Brain microvascular endothelial cell (primary cell): ENCODE measurements at places on chromosomes 3 and 15.

- DNase-seq, result no peak
These were observed 125.8 kb upstream of the MRPS22 start for GRCh38 chr3:139218046-139218445.

DNA sequence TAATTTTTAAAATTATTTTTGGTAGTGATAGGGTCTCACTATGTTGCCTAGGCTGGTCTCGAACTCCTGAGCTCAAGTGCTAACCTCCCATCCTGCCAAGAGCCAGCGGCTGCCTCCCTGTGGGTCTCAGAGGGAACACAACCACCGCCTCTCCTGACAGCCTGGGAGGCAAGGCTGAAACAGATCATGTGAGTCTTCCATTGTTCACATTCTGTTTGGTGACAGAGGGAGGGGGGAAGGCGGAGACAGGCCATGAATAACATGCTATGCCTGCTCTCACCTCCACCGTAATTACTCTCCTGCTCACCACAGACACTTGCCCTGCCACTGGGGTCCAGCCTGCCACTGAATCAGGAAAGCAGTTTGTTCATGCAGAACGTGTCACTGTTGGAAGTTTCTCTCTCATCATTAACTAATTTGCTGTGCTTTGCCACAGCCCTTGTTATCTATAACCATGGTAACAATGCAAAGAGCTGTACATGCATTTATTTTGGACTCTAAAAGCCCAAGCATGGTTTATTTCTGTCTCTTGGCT, 78.4 kb upstream of the RASGRF1 start:
- peak; percentile 17 for DNase-seq

- no peak for DNase-seq
These were observed 62.8 kb downstream of the ISG20 start for GRCh38 chr15:88701561-88702095.

DNA sequence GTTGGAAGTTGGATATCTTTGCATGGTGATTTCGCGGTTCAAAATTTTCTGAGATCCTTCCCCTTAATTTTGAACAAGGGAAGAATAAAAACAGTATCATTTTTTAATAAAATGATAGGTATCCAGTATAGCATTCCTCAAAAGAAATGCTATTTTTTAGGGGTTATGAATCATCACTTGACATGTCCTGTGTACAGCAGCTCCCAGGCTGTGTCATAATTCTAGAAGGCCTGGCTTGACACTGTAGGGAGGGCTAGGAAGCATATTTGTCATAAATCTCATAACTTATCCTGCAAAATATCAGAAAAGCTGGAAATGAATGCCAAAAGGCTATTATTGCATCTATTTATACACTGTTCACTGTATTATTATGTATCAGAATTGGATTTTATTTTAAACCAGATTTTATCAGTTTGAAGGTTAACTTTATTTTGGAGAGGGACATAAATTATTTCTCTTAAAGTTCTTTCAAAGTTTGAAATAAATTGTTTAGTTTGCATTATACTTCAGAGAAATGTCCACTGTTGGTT, 539.1 kb upstream of the ROBO2 start:
- DNase-seq, result peak; percentile 53

GRCh38 chr3:30538791-30539190, 67.6 kb upstream of the TGFBR2 start:
- DNase-seq, result peak; percentile 70

DNA sequence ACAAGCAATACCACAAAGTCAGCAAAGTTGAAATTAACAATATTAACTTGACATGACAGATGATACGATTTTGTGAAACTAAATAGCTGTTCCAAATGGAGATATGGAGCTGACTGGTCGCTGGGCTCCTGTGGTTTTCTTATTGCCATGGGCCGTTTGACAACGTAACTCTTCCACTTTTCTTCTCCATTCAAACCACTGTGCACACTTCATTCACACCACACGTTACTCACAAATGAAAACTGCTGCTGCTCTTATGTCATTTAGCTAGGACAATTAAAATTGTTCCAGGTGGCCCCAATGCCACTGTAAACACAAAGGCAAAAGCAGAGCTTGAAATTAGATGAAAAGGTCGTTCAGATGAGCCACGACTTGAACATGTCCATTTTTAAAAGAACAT, 94.0 kb upstream of the VGLL4 start:
- DNase-seq, result no peak

- no peak for DNase-seq
These were observed 220.1 kb downstream of the MCTP2 start for GRCh38 chr15:94451466-94451865.

DNA sequence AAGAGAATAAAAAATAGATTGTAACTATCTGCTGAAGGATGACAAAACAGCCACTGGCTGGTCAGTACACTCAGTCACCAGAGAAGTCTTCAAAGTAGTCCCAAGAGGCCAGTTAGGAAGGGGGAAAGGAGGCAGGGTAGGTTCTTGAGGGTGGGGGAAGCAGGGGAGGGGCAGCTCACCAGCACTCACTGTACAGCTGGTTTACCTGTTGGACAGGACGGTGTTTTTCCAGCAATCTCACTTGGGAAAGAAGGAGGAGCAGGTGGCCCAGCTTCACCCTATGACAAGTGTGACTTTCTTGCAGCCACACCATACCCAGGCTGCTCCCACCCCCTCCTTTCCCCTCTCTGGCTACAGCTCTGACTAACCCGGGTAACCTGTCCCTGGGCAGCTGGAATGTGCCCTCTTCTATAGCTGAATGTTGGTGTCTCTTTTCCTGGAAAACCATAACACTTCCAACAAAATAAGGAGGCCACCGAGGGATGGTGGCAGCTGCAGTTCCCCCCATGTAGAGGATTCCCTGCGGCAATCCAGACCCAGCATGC, 203.4 kb upstream of the NSMCE3 start:
- no peak for DNase-seq

GRCh38 chr15:100334015-100334414, 7.8 kb downstream of the ADAMTS17 start:
- DNase-seq, result no peak

GRCh38 chr15:48371961-48372360, 40.7 kb downstream of the DUT start:
- no peak for DNase-seq

GRCh38 chr3:63405882-63406281, 127.8 kb downstream of the SYNPR start:
- no peak for DNase-seq

DNA sequence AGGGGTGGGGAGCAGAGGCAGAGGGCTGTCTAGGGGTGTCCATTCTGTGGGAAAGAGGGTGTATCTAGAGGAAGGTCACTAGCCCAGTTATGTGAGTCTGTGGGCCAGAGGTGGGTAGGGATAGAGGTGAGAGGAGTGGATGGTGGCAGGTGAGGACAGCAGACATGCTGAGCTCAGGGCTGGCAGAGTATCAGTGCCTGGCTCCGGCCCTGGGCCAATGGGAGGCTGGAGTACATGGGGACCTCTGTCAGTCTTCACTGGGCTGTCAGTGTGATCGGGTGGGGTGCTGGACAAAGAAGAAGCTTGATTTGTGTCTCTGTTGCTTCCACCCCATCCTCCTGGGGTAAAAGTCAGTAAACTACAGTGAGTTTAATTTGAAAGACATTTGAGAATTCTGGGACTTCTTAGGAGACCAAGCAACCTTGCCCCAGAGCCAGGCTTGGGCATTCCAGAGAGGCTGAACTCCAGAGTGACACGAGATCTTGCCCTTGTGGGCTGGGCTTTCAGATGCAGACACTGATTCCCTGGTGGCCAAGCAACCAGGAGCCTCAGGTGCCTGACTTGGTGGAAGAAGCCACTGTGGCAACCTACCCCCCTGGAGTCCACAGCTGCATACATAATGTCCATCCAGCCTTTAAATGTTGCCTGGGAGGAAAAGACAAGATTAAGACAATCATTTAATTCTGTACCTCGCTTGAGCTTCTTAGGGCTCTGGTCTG, 60.7 kb downstream of the EXOG start:
- no peak for DNase-seq

DNA sequence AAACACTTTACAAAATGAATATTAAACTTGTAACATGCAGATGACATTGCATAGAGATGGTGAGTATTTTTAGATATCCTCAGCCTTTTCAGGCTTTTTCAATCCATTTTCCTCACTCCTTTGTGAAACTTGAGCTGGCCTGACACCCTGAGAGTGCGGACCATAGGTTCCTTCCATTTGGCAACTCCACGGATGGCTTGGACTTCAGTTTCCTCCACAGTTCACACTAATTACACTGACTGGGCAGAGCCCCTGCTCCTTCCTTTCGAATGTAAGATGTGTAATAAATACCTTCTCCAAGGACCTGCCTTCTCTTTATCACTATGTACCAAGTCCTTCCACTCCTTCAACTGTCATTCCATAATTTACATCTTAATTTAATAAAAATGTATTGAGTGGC, 141.7 kb upstream of the LRIG1 start:
- DNase-seq, result no peak

- DNase-seq, result no peak
These were observed 117.9 kb upstream of the SPATA12 start for GRCh38 chr3:56942523-56942922.

- no peak for DNase-seq
These were observed 717.5 kb downstream of the AGBL1 start for GRCh38 chr15:86797135-86797534.

DNA sequence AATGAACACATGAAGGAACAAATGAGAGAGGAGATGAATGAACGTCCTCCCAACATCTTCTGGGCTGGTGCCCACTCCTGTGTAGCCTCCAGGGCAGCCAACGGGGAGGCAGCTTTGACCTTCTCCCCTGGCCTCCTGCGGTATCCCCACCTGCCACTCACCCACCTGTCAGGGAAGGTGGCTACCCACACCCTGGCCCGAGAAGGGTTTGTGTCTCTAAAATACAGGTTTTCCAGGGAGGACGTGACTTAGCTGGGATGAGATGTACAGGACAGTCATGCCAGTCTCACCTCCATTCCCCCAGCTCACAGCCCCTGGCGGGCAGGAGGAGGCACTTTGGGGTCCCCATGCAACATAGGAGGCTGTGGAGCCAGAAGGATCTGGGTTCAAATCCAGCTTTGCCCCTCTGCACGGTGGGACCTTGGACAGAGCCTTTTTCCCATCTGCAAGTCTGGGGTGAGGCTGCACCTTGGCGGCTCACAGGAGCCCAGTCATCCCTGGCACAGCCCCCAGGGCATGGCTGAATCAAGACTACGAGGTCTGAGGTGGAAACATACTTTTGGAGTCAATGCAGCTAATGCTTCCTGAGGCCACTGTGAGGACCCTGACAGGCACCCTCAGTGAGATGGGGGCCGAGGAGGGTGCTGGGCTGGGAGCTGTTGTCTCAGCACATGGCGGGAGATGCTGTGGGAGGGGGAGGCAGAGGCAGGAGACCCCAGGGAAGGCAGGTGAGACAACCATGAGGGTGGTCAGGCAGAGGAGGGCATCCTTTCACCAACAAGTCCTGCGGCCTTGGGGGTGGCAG, 11.1 kb upstream of the PLXND1 start:
- DNase-seq, result no peak

GRCh38 chr15:25054329-25054728, 99.5 kb downstream of the SNRPN start:
- DNase-seq, result no peak

GRCh38 chr3:180646187-180646790, 33.0 kb downstream of the CCDC39 start:
- DNase-seq, result no peak

DNA sequence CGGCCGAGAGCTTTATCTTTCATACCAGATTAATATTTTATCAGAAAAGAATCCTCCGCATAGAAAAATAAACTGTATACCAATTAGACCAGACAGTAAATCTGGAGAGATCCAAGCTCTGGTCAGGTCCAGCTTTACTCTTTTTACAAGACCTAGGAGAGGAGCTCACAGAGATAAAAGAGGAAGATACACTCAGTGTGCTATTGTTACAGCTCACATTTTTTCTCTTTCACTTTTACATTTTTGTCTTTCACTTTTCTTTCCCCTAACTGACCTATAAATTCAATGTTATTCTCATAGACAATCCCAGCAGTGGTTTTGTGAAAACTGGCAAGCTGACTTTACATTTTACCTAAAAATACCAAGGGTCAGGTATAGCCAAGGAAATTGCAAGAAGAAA, 55.8 kb downstream of the GUCA1C start:
- no peak for DNase-seq

- DNase-seq, result no peak
These were observed 45.2 kb downstream of the KLHL25 start for GRCh38 chr15:85749261-85750151.

DNA sequence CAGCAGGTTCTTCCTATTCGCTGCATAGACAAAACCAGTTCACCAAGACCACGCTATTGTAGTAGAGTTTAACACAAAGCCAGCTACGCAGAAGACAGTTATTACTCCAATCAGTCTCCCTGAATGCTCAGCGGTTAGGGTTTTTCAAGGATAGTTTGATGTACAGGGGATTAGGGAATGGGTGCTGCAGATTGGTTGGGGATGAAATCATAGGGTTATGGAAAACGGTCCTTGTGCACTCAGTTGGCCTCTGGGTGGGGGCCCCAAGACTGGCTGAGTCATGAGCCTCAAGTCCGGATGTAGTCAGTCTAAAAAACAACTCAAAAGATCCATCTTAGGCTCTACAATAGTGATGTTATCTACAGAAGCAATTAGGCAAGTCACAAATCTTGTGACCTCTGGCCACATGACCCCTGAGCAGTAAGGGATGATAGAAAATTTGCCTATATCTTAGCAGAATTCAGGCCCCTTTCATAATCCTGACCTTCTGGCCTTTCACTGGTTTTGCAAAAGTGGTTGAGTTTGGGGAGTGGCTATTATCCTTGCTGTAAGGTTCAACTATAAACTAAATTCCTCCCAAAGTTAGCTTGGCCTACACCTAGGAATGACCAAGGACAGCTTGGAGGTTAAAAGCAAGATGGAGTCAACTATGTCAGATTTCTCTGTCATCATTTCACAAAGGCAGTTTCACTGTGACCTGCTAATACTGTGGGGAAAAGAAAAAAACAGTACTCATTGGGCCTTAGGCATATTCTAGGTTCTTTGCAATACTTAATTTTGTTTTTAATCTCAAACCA, 57.7 kb downstream of the LIPC start:
- no peak for DNase-seq

DNA sequence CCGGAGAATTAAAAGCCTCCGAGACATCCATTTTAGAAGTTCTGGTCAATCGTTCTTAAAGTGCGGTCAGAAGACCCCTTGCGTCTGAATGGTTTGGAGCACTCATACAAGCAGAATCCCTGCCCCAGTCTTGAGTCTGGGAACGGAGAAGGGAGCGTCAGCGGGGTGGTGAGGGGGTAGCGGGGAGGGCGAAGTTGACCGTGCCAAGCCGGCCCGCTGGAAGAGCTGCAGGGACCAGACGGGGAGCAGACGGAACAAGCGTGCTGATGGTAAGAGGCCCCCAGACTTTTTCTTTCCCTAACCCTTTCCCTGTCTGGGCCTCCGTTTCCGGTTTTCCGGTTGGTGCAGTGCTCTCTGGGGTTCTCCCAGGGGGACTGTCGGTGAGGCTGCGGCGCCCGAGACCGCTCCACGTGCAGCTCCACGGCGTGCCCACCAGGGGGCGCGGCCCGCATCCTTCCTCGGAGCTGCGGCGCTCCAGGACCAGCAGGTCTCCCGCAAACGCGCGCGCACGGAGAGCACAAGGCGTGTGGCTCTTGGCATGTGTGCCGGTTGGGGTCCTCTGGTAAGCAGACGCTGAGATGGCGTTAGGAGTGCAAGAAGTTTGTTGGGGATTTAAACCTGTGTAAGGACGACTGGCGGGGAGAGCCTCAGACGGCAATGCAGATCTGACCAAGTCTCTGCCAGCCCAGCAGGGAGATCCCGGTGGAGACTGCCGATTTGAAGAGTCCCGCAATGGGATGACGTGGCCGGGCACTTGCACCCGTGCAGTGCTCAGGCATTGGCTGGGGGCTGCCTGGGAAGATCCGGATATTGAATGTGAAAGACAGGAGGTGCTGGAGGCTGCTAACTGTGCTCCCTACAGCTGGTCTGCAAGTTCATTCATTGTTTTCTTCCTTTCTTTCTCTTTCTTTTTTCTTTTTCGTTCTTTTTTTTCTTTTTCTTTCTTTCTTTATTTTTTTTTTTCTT, 19.2 kb upstream of the CORO2B start:
- DNase-seq, result peak; percentile 62
